ENCODE measurements at places on chromosomes 1 and 21.
A peak's percentile ranks its signal among the peaks of the same experiment; 100 is the strongest.

DNA sequence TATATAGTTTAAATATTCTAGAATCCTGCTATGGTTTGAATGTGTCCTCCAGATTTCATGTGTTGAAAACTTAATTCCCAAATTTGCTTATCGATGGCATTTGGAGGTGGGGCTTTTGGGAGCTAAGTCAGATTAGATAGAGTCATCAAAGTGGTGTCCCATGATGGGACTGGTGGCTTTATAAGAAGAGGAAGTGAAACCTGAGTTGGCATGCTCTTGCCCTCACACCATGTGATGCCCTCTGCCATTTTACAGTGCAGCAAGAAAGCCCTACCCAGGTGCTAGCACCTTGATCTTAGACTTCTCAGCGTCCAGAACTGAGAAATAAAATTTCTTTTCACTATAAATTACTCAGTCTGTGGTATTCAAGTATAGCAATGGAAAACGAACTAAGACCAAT is 111.3 kb downstream of the TGFB2 start:
- DNase-seq: no peak

DNA sequence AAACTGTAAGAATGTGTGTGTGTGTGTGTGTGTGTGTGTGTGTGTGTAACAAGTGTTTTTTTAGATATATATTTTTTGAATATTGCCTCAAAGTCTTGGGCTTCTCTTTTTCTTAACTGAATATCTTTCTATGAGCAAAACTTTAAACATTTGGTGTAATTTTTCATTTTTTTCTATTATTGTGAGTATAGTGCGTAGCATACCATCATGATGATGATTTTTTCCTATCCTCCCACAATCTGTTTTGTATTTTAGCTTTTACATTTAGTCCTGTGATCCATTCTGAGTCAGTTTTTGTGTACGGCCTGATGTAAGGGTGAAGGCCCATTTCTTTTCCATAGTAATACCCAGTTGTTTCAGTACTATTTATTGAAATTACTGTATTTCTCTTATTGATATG is 680.6 kb downstream of the TTLL7 start:
- DNase-seq: no peak

- DNase-seq: no peak
Measured at GRCh38 chr1:67609577-67610341, 75.2 kb upstream of the GADD45A start.

DNA sequence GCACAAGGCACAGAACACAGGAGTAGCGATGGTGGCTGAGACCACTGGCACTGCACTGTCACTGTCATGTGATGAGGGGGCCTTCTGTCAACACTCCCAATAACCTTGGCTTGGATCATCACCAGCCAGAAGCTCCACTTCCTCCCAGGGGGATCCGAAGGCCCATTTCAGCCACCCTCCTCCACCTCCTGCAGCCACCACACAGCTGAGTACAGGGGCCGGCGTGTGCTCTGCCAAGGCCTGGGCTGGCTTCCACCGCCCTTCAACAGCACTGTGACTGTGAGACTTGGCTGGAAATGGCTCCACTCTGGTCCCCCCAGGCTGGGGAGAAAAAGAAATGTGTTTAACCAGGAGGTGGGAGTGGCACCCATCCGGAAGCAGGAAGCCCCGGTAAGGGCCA is 9.9 kb upstream of the NADK start:
- no peak for DNase-seq

GRCh38 chr1:102098536-102098935 is 101.8 kb upstream of the OLFM3 start:
- DNase-seq: no peak

GRCh38 chr1:22711071-22711470 is 432 bp downstream of the EPHB2 start:
- DNase-seq: no peak

DNA sequence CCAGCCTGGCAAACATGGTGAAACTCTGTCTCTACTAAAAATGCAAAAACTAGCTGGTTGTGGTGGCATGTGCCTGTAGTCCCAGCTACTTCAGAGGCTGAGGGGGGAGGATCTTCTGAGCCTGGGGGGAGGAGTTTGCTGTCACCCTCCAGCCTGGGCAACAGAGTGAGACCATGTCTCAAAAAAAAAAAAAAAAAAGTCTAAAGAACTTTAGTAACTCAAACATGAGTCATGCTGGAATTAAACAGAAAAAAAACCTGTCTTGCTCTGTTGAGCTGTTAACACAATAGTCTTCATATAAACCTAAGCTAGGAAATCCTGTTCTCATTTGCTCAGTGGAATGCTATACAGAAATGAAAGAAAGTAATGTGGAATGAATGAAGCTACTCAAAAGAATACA is 16.7 kb upstream of the DISP1 start:
- peak; percentile 20 for DNase-seq

DNA sequence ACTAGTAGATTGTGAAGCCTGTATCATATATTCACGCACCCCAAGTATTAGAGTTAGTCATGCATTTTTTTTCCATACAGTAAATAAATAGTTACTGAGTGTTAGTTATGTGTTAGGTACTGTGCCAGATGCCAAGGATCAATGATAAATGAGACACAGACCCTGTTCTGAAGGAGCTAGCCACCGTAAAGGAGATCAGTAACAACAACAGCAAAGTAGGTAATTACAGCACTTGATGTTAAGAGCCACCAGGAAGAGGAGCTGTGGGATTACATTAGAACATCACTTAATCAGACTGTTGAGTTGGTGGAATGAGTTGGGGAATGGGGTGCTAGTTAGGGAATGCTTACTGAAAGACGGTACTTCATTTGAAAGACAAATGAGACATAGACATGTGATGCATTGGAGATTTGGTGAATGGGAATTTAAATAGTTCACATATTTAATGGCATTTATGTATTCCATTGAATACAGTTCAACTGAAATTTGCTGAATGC is 21.0 kb downstream of the PRKAA2 start:
- DNase-seq: no peak

DNA sequence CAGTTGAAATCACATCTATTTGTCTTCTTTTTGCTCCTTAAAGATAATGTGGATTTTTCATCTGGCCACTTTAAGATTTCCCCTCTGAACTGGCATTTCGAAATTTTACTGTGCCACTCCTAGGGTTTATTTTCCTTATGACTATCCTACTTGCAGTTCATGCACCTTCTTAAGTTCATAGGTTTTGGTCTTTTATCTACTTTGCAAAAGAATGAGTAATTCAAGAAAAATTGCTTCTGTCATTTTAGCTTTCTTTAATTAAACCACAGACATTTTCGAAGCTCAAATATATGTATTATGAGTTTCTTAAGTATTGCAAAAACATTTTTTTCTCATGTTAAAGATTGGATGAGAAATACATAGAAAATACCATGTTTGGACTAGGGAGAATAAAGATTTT is 1244.8 kb upstream of the TMPRSS15 start:
- no peak for DNase-seq

DNA sequence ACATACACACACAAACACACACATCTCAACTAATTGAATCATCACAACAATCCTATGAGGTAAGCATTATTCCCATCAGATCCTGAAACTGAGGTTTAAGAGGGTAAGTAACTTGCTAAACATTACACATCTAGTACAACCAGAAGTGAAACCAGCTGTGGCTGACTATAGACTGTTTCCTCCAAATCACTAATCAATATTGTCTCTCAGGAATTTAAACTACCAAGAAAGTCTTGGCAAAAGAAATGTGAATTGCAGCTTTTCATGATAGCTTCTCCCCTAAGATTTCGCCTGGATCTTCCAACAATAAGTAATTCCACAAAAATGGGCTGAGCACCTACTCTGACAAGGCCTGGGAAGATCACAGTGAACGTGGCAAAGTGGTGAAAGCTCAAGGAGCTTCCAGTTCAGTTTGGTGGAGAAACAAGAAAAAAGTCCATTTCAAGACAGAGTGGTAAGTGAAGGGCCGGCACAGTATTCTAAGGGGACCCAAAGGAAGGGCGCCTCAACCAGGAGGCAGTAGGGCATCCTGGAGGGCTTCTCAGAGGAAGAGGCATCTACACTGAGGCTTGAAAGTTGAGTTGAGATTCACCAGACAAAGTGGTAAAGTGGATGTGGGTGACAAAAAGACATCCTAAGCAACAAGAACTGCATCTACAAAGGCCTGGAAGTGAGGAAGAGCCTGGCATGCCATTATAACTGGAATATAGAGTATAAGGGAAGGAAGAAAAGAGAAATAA is 22.1 kb downstream of the LRRC52 start:
- no peak for DNase-seq

GRCh38 chr1:25065795-25066238 is 135.7 kb upstream of the RUNX3 start:
- DNase-seq: no peak

DNA sequence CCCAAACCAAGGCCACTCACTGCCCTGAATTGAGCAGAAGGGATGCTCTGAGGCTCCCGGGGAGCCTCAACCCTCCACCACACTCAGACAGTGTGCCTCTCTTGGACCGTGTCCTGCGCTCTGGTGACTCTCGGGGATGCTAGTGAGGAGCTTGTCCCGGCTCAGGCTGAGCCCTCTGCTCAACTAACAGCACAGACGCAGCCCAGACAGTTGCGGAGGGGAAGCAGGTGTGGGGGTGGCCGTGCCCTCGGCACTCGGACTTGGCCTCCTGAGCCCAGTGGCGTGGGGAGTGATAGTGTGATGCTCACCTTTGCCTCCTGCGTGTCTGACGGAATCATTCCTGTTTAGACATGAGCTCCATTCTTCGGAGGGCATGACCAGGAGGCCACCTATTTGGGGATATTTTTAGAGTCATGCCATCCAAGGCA is 15.4 kb upstream of the SLC19A1 start:
- no peak for DNase-seq

DNA sequence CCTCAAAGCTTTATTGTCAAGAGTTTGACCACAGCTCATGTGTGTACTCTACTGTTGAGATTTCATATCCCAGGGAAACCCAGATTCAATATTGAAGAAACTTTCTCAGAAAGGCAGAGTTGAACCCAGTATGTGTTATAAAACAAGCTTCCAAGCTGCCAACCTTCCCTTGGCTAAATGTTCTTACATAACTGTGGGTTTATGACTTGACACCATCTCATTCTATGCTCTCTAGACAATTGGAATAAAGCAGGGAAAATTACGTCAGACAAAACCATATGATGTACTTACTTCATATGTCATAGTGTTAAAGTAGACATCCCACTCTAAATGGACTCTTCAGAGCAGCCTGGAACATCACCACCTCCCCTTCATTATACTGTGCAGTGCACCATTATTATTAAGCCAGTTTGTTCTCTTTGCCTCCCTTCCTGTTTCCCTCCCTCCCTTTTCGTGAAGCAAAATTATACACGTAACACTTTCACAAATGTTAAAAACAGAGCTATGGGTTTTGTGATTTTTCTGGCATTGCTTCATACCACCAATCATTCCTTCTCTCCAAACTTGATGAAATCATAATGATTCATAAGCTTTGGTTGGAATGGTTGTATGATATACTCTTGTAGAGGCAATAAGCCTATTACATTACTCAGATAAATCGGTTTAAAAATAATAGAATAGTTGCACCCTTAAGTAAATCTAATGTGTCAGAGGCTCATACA is 507.2 kb downstream of the LTN1 start:
- DNase-seq: no peak

DNA sequence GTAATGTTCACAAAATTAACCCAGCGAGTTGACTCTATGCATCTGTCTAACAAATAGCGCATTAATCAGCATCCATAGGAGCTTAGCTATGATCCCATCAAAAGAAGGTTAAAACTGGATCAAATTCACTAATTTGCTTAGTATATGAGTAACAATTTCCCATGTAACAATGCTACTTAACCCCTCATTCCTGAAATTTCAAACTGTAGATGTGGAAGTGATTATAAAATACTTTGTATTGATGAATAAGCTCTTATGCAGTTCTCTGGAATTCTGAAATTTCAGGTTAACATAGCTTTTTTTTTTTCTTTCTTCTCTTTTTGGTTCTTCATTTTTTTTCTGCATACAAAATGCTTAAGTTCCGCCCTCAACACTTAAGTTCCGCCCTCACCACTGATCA is 1272.7 kb downstream of the KCNT2 start:
- no peak for DNase-seq

GRCh38 chr1:234610061-234610665 is at the start of gene IRF2BP2:
TSS of gene IRF2BP2 (minus strand) at chr1:234610178. CDS start at chr1:234609494, 684 bp downstream.
- DNase-seq: peak; percentile 74

DNA sequence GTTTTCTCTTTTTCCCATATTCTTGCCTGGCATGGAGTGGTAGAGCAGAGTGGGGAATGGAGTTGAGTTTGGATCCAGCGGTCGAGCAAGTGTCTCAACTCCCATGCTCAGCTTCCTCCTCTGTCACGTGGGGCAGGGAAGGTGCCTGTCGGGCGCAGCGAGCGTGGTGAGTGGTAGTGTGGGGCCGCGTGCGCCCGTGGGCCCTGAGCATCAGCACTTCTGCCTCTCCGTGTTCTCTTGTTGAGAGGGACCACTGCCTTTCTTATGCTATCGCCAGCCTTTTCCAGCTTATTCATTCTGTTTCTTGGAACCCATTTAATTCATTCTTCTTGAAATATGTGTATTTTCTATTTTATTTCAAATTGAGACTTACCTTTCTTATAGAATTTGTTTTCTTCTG is 65.1 kb downstream of the ADARB1 start:
- no peak for DNase-seq

- no peak for DNase-seq
Measured at GRCh38 chr1:21823980-21824702, 12.1 kb downstream of the LDLRAD2 start.

GRCh38 chr1:152873495-152873894 is 4.6 kb upstream of the SMCP start:
- no peak for DNase-seq

DNA sequence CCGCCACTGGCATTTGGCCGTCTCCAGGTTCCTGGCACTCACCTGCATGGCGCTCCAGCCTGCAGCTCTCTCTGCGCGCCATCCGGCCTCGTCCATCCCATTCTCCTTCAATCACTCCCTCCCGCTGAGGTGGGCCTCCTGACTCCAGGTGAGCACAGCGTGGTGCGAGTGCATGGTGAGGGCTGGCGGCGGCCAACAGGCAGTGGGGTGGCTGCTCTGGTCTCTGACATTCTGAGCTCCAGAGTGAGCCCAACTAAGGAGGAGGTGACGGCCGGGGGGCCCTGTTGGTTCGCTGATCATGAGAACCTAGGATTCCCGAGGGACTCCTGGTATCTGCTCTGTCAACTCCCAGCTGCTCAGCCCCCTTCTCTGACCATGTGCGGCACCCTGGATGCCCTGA is 130.4 kb downstream of the AJAP1 start:
- DNase-seq: no peak

DNA sequence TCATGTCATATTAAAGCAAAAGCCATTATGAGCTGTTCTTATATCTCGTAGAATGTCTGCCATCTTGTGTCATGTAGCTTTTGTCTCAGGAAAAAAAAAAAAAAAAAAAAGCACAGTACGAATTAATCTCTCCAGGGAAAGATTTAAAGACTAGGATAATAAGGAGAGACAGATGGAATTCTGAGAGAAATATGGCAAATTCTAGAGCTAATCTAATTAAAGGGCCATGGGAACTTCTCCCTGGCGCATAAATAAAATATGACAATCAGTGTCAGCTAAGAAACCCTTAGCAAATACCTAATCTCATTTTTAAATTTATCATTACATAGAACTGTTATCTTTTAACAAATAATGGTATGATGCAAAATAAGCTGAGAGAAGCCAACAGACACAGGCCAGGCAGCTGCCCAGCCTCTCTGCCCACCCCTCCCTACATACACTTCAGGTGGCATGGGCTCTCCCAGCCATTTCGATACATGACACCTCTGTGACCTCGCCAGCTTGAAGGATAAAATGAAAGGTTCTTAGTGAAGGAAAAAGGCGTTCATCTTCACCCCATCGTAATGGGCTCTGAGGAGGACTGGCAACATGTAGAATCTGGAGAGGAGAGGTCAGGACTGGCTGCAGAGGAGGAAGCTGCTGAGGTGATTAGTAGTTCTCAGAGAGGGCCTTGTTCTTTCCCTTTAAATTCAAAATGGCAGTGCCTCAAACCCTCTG is 39.8 kb downstream of the DISC1 start:
- no peak for DNase-seq

All from stimulated activated CD4-positive, alpha-beta T cell treated with anti-CD3 and anti-CD28 coated beads, Interleukin-2, amount 100 ng/mL, for 4 hours (primary cell).